Endodermal cell (in vitro differentiated cells): ENCODE measurements at places on chromosomes 11 and 22. TPM values are rescaled to one million over a fixed set of nuclear protein-coding genes. Genes with fewer than 3 reads are reported as not detected.

GRCh38 chr11:15159085-15159484, 44.4 kb downstream of the INSC start:
- peak; percentile 61 for DNase-seq

DNA sequence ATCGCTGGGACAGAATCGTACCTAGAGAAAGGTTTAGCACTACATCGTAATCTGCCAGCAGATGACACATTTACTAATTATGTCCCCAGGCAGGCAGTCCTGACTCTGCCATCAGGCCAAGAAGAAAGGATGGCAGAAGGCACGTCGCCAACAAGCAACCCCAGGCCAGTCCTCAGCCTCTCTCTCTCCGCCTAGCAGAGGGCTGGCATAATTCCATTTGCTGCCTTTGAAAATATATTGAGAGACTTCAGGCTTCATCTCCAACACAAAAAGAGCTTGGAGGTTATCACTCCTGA, 1517.0 kb downstream of the TBC1D22A start:
- no peak for DNase-seq

DNA sequence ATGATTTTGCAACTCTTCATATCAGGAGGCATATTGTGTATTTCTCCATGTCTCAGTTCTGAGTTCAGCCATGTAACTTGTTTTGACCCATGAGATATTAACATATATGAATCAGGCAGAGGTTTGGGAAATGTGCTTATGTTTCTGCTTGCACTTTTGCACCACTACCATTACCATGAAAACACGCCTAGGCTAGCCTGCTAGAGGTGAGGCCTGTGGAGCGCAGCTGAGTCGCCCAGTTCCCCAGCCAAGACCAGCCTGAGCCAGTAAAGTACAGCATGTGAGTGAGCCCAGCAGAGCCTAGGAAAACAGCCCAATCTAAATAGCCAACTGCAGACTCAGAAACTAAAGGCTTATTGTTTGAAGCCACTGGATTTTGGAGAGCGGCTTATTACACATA, 18.4 kb upstream of the MYOD1 start:
- no peak for DNase-seq

DNA sequence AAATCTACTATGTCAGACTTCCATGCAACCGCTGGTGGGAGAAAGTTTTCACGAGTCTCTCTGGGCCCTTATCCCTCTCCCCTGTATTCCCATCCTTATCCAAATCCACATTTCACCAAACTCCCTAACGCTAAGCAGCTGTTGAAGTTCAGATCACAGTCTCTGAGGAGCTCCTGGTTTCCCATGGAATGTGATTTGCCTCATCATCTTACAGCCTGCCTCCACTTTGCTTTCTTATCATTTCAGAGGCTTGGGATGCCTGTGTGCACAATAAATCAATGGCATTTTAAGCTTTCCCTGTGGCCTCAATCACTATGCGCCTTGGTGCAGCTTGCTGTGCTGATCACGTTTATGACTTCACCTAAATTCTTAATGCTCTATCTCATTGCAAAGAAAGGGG, 352.4 kb upstream of the FAT3 start:
- no peak for DNase-seq

GRCh38 chr22:45848904-45849303, 128.1 kb downstream of the WNT7B start:
- DNase-seq = no peak

Gene SLC22A25
- total RNA-seq = not detected in 2 replicates
